Spinal cord (tissue), 10 donors: ENCODE measurements at places on chromosomes 7 and 10.

DNA sequence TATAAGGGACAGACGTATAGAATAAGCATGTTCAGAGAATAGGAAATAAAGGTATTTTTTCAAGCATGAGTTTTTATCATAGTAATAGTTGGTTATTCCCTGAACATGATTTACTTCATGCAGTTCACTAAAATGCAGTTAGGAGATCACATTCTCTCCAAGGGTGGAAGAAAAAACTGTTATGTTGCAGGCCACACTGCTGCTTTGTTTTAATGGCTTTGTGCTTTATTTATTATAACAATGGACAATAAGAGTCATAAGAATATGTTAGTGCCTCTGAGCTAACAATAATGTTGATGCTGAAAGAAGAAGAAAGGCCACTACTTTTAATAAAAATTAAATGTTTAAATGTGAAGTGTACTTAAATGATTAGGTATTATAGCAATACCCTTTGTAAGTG, 78.5 kb upstream of the GATAD1 start:
- no peak for DNase-seq

GRCh38 chr10:79299397-79300241, 47.6 kb upstream of the PPIF start:
- no peak for DNase-seq

DNA sequence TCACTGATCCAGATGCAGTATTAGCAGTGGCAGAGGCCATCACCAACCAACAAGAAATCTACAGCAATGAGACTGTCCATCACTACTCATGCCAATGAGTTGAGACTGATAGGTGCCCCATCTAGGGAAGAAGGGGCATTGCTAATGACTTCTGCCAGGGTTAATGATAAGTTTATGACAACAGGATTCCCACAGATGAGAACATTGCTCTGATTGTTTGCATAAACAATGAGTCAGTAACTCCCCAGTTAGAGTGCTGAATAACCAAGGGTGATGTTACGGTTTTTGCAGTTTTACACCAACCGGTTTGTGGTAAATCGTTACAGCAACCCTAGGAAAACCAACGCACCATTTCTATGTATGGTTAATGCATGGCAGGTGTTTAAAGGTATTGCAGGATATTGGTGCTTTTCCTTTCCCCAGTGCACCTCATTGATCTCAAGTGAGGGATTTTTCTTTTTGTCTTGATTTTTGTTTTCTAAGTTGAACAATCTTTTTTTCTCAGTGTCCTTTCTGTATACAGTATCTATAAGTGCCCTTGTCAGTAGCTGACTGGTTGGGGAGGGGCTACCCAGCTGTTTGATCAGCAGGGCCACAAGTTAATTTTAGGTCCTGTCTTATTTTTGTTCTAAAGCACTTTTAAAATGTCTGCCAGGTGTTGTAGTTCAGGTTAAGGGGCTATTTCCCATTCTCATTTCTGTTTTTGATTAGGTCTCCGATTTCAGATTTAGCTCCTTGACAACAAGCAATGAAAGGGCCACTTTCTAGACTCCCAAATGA, 3.9 kb upstream of the CSGALNACT2 start:
- DNase-seq, result no peak

DNA sequence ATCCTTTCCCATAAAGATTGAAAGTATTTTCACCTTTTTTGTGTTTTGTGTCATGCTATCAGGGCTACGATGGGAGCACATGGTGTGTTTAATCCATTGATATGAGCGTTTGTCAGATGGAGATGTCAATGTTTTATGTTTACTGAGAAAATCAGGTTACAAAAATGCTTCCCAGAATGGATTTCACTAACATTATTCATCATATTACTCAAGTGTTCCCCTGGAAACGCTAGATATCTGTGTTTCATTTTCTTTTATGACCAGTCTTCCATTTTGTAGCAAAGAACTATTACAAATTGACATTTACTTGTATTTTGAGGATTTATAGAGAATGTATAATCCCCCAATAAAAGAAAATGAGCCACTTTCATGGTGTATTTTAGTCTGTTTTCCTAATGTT, 293.5 kb upstream of the AKR1E2 start:
- DNase-seq, result no peak

DNA sequence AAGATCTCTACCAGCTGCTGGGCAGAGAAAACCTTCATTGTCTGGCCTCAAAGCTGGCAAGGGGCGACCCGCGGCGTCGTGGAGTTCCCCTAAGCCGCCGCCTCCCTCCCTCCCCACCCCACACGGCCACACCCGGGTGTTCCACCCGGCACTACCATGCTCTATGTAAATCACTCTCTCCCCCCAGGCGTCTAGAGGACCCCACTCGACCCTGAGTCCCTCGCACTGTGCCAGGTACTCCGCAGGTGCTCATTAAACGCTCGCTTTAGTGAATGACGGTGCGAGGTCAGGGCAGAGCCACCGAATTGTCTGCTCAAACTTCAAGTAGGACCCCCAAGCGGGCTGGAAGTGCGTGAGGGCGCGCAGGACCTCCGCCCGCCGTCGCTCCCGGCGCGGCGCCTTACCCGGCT, 628 bp downstream of the PARP12 start:
- DNase-seq, result no peak
